OCI-M1 (cell line): ENCODE measurements at places on chromosomes 5 and 9.

- no peak for DNase-seq
These were observed 381.6 kb downstream of the EFNA5 start for GRCh38 chr5:107289030-107289714.

GRCh38 chr9:3032898-3033297 lies 189.0 kb upstream of the PUM3 start:
- no peak for DNase-seq

DNA sequence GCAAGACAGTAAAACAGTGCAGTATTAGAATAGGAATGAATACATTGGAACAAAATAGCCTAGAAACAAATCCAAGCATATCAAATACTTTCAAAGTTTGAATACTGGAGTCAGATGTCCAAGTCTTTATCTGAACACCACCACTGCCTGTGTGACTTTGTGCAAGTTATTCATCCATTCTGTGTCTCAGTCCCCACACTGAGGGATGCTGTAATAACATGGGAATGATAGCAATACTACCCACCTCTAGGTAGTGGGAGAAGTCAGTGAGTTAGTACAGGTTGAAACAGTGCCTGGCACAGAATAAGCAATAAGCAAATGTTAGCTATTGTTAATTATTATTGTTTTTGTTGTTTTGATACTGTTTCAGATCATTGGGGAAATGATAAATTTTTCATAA lies 130.9 kb downstream of the SUSD1 start:
- no peak for DNase-seq

DNA sequence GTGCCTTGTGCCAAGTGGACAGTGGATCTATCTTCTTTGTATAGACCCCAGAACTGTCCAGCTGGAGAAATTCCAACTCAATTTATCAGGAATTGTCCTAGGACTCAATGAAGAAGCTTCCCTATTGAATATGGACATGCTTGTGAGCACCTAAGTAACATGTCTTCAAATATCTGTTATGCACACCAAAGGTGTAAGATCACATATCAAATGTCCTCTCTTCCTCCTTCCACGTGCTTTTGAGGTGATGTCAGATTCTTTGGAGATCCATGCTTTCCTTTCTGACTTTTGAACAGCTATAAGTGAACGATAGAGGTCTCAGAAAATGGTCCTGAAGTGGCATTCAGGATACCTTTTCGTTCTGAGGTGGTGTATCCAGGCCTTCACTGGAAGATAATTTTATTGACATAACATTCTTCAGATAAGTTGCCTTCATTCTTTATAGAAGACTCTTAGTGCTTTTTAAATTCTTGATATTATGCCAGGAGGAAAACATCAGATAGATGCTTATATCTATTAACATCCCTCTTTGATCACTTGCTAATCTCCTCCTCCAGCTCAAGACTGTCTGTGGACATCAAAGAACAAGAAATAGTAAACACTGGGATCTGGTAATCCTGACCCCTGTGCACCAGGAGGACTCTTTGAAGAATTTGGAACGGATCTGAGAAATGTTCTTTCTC lies 246.4 kb downstream of the SMARCA2 start:
- no peak for DNase-seq

DNA sequence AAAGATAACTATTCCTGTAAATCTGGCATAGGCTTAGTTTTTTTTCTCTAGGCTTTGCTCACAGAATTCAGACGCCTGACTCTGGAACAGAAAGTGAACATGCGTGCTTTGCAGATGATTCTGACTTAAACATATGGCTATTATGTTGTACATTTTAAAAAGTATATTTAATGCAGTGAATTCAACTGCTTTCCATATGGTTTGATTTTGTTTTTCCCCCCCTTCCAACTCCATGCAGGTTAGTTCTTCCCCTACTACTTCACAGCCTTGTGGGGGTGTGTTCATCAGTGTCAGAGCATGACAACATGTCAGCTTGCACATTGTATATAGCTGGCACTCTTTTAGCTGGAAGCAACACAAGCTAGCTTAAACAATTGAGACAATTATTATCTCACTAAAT lies 226.8 kb downstream of the TMEM167A start:
- no peak for DNase-seq
